ENCODE measurements at places on chromosomes 3 and 15.

- DNase-seq: no peak
- H3K27me3 ChIP-seq: no peaks in the 10 kb centered on the region
- no peaks in the 10 kb centered on the region for H3K4me1 ChIP-seq
Observed at GRCh38 chr3:10205451-10206165, 40.9 kb downstream of the IRAK2 start.

GRCh38 chr3:13624671-13625125 is 75.8 kb downstream of the FBLN2 start:
- no peak for DNase-seq
- no peak overlapping the region for H3K27ac ChIP-seq
- H3K36me3 ChIP-seq: no peaks in the 10 kb centered on the region
- no peaks in the 10 kb centered on the region for H3K4me1 ChIP-seq
- no peak overlapping the region for H3K4me3 ChIP-seq

DNA sequence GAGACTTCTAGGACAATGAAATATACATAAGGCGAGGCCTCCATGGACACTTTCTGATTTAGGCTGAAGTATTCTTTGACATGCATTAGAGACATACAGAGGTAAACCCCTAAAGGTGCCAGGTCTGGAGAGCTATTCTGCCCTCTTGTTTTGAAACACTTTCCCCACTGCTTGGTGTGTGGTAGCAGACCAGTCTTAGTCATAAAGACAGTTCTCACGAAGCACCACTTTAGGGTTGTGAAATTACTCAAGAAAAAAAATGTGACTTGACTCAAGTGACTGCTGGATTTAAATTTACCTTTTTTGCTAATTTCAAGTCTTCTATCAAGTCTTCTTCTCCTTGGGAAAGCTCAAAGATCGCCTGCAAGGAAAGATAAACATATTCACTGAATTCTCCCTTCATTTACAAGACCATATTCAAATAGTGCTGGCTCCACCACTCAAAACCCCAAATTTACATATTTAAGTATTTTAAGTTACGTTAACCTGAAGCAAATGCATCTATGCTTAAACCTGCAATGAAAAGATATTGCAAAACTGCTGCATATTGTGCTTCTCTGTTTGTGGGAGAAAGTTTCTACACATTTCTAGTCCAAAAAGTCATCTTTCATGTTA is 48.4 kb downstream of the ARHGEF3 start:
- no peak overlapping the region for H3K4me3 ChIP-seq
- no peaks in the 10 kb centered on the region for H3K4me1 ChIP-seq
- DNase-seq: no peak
- no peaks in the 10 kb centered on the region for H3K27me3 ChIP-seq
- no peaks in the 10 kb centered on the region for H3K36me3 ChIP-seq

- H3K36me3 ChIP-seq: no peaks in the 10 kb centered on the region
- no peaks in the 10 kb centered on the region for H3K4me1 ChIP-seq
- no peak overlapping the region for H3K27ac ChIP-seq
- no peak overlapping the region for H3K4me3 ChIP-seq
- no peak for DNase-seq
Observed at GRCh38 chr3:4950948-4951347, 28.3 kb upstream of the BHLHE40 start.

- H3K4me1 ChIP-seq: no peaks in the 10 kb centered on the region
- no peaks in the 10 kb centered on the region for H3K27me3 ChIP-seq
- no peaks in the 10 kb centered on the region for H3K36me3 ChIP-seq
- no peak overlapping the region for H3K27ac ChIP-seq
- H3K4me3 ChIP-seq: no peak overlapping the region
Observed at GRCh38 chr15:80549654-80550053, 145.5 kb upstream of the ABHD17C start.

Data from mesendoderm (in vitro differentiated cells).